ENCODE measurements at places on chromosomes 5 and 9. TPM values are rescaled to one million over a fixed set of nuclear protein-coding genes. Genes with fewer than 3 reads are reported as not detected.

GRCh38 chr5:150341989-150342388, 15.5 kb upstream of the TCOF1 start:
- H3K4me3 ChIP-seq = no peak overlapping the region
- H3K27ac ChIP-seq = no peak overlapping the region
- DNase-seq = no peak
- H3K4me1 ChIP-seq = peaks cover 15% of the 10 kb centered on the region
- H3K27me3 ChIP-seq = peaks cover 5% of the 10 kb centered on the region

GRCh38 chr5:174895360-174895759, 171.0 kb downstream of the MSX2 start:
- no peak overlapping the region for H3K27ac ChIP-seq
- H3K36me3 ChIP-seq = no peaks in the 10 kb centered on the region
- no peak overlapping the region for H3K4me3 ChIP-seq
- no peak for DNase-seq
- H3K27me3 ChIP-seq = no peaks in the 10 kb centered on the region

GRCh38 chr9:80376180-80376579, 804.4 kb downstream of the TLE4 start:
- H3K4me1 ChIP-seq = no peaks in the 10 kb centered on the region
- no peak for DNase-seq
- H3K27ac ChIP-seq = no peak overlapping the region
- no peaks in the 10 kb centered on the region for H3K36me3 ChIP-seq
- H3K4me3 ChIP-seq = no peak overlapping the region

DNA sequence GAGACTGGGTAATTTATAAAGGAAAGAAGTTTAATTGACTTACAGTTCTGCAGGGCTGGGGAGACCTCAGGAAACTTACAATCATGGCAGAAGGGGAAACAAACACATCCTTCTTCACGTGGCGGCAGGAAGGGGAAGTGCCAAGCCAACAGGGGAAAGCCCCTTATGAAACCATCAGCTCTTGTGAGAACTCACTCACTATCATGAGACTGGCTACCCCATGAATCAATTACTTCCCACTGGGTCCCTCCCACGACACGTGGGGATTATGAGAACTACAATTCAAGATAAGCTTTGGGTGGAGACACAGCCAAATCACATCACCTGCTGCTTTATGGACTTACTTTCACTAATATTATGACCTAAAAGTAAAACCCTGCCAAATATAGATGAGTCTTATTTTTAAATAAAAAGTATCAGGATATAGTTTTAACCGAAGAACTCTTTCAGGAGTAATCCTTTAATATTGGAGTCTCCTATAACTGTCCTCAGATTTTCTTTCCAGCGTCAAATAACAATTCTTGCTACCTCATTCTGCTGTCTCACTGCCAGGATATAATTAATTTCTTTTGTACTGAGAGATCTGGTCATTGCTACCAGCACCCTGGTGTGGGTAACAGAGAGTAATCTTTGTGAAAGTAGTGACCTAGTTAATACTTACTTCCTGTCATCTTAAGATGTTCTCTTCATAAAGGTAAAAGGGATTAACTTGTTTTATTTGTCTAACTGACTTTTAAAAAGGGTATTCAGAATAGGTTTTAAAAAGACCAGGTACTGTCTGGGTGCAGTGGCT, 68.6 kb downstream of the NLN start:
- H3K4me3 ChIP-seq = no peak overlapping the region
- peaks cover 4% of the 10 kb centered on the region for H3K4me1 ChIP-seq
- no peak overlapping the region for H3K27ac ChIP-seq
- DNase-seq = no peak

DNA sequence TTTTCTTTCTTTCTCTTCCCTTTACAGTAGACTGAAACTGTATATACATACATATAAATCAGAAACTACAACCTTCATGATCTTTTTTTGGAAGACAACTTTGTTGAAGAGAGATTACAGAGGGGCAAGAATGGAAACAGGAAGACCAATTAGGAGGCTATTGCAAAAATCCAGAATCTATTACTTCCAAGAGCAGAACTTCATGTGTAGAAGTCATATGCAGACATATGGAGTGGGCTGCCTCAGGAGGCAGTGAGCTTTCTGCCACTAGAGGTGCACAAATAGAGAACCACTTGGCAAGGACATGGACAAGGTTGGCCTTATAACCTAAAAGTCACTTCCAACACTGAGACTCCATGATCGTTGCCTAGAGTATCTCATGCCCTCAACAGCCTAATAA, 157.8 kb upstream of the NR4A3 start:
- H3K36me3 ChIP-seq = no peaks in the 10 kb centered on the region
- H3K4me3 ChIP-seq = no peak overlapping the region
- no peak overlapping the region for H3K27ac ChIP-seq
- DNase-seq = no peak
- H3K27me3 ChIP-seq = peaks cover 15% of the 10 kb centered on the region
- peaks cover 11% of the 10 kb centered on the region for H3K4me1 ChIP-seq

- H3K27ac ChIP-seq = peak overlapping the region; percentile 29
- no peak overlapping the region for H3K4me3 ChIP-seq
- H3K27me3 ChIP-seq = no peaks in the 10 kb centered on the region
Observed at GRCh38 chr5:168817591-168817990, 238.4 kb upstream of the PANK3 start.

GRCh38 chr9:90880669-90881068, 79.0 kb downstream of the SYK start:
- DNase-seq = no peak
- H3K4me3 ChIP-seq = no peak overlapping the region
- H3K4me1 ChIP-seq = no peaks in the 10 kb centered on the region
- no peaks in the 10 kb centered on the region for H3K36me3 ChIP-seq

DNA sequence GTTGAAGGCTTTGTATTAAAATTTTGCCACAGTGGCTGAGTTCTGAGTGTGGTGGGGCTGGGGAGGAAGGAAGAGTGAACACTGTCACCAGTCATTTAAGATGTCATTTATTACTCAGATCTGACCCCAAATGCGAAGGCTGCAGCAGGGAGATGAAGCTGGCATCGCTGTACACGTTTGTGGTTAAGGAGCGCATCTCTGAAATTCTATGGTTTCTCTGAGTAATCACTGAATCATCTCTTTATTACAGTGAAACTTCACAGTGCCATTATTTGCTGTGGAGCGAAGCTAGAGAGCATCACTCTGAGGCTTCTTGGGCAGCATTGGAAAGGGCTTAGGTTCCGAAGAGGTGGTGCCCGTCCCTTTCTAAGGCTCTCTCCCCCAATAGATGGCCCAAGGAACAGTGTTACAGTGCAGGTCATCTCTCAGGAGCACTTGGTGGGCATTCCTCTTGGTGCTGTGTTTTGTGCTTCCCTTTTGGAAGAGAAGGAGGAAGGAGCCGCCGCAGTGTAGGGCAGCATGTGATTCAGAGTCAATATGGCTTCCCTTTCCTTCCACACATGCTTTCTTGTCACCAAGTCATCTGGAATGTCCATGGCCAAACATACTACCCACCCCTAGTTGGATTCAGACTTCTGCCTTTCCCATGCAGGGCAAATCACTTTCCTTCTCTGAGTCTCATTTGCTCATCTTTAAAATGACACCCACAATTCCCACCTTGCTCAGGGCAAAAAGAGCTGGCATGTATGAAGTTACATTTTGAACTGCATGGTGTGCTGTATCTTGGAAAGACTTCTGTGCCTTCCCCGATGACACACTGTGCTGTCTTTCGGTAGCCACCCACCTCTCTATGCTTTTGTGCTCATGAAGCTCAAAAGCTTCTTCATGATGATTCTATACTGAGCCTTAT, 9.3 kb upstream of the TEX48 start:
- peak; percentile 82 for DNase-seq
- H3K36me3 ChIP-seq = peaks cover 42% of the 10 kb centered on the region
- peak overlapping the region; percentile 98 for H3K27ac ChIP-seq
- H3K4me1 ChIP-seq = peaks cover 93% of the 10 kb centered on the region

- H3K27ac ChIP-seq = no peak overlapping the region
- no peaks in the 10 kb centered on the region for H3K36me3 ChIP-seq
- no peak overlapping the region for H3K4me3 ChIP-seq
- H3K27me3 ChIP-seq = no peaks in the 10 kb centered on the region
Observed at GRCh38 chr5:15852217-15852616, 327.4 kb downstream of the MARCHF11 start.

GRCh38 chr9:83536332-83536731, 1.9 kb downstream of the FRMD3 start:
- H3K4me3 ChIP-seq = no peak overlapping the region
- DNase-seq = no peak
- peaks cover 50% of the 10 kb centered on the region for H3K27me3 ChIP-seq
- peaks cover 3% of the 10 kb centered on the region for H3K4me1 ChIP-seq
- H3K27ac ChIP-seq = no peak overlapping the region

DNA sequence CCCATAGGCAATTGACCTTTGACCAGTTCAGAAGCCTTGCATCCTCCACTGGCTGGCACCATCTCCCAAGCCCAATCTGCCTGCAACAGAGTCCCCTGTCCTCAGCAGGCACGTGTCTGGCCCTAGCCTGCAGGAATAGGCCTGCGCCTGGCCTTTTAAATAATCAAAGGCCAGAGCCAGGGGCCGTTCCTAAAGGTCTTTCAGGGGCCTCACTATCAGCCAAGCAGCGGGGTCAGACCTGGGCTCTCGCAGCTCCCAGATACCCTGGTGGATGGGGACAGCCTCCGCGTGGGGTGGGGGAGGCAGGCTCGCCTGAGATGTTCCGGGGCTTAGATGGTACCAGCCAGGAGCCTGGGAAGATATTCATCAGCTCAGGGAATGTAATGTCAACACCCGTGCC, 32.6 kb downstream of the SLC6A3 start:
- no peak overlapping the region for H3K27ac ChIP-seq
- no peak overlapping the region for H3K4me3 ChIP-seq
- DNase-seq = no peak
- H3K36me3 ChIP-seq = no peaks in the 10 kb centered on the region
- H3K27me3 ChIP-seq = no peaks in the 10 kb centered on the region
- no peaks in the 10 kb centered on the region for H3K4me1 ChIP-seq

- no peak overlapping the region for H3K4me3 ChIP-seq
- no peaks in the 10 kb centered on the region for H3K4me1 ChIP-seq
- H3K36me3 ChIP-seq = no peaks in the 10 kb centered on the region
- no peak overlapping the region for H3K27ac ChIP-seq
Observed at GRCh38 chr5:91443761-91444467, 60.8 kb upstream of the ARRDC3 start.

DNA sequence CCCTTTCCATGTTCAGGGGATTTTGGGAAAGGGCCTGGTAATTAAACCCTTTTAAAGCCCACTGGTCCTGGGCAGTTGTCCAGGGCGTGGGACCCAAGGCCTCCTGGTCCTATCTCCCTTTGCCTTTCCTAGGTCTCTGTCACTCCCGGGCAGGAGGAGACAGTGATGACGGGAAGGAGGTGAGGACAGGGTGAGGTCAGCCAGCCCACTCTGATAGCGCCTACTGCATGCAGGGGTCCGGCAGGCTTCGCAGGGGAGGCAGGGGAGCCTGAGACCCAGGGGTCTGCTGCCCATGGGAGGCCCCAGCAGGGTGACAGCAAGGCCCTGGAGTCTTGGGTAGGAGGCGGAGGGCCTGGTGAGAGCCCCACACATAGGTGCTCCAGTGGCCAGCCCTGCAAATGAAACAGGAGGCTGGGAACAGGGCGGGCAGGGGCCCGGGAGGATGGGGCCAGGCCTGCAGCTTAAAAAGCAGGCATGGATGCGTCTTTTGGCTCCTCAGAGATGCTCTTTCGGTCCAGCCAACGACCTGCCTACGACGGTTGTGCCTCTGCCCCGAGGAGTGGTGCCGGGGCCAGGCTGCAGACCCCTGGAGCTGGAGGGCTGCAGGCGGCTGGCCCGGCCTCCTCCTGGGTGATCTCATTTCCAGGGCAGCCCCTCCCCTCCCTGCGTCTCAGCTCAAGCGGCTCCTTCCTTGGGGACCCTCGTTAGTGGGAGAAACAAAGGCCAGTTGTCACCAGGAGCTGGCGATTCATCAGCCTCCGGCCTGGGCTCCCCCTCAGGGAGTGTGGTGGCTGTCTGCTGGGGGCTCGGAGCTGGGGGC, 6.7 kb upstream of the RXRA start:
- no peak overlapping the region for H3K27ac ChIP-seq
- no peaks in the 10 kb centered on the region for H3K36me3 ChIP-seq
- no peak for DNase-seq
- peaks cover 2% of the 10 kb centered on the region for H3K4me1 ChIP-seq
- peaks cover 14% of the 10 kb centered on the region for H3K27me3 ChIP-seq

DNA sequence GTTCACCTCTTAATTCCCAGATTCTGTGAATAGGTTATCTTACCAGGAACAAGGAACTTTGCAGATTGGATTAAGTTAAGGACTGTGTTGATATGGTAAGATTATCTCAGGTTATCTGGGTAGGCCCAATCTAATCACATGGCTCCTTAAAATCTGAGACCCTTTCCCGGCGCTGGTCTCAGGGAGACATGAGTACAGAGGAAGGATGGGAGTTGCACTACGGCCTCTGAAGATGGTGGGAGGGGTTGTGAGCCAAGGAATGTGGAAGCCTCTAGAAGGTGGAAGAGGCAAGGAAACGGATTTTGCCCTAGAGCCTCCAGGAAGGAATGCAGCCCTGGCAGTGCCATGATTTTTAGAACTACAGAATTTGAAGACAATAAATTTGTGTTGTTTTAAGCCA, 95.1 kb downstream of the AK8 start:
- no peaks in the 10 kb centered on the region for H3K36me3 ChIP-seq
- no peak for DNase-seq
- H3K27me3 ChIP-seq = peaks cover 30% of the 10 kb centered on the region
- H3K4me1 ChIP-seq = peaks cover 21% of the 10 kb centered on the region
- H3K4me3 ChIP-seq = no peak overlapping the region

- H3K27me3 ChIP-seq = no peaks in the 10 kb centered on the region
- H3K27ac ChIP-seq = no peak overlapping the region
- no peak for DNase-seq
- H3K36me3 ChIP-seq = peaks cover 50% of the 10 kb centered on the region
- H3K4me3 ChIP-seq = no peak overlapping the region
Observed at GRCh38 chr5:427415-428087, 15.4 kb upstream of the EXOC3 start.

DNA sequence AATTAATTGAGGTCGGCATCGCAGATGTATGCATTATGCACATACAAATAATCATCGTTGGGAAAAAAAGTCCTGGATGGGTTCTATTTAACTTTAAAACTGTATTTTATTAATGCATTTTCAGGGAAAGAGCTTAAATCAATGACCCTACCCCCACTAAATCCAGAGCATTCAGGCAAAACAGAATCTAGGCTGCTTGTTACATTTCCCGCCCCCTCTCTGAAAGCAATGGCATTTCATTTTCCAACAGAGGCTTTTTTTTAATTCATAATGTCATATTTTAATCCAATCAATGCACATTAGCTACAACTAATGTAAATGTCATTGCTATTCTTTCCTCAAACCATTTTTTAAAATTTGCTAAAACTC, 117.4 kb upstream of the GRIA1 start:
- DNase-seq = no peak
- H3K4me1 ChIP-seq = no peaks in the 10 kb centered on the region
- no peak overlapping the region for H3K27ac ChIP-seq

- no peak overlapping the region for H3K27ac ChIP-seq
- H3K4me1 ChIP-seq = peaks cover 6% of the 10 kb centered on the region
- H3K27me3 ChIP-seq = no peaks in the 10 kb centered on the region
- no peak for DNase-seq
- no peak overlapping the region for H3K4me3 ChIP-seq
- no peaks in the 10 kb centered on the region for H3K36me3 ChIP-seq
Observed at GRCh38 chr5:81246697-81247096, 13.6 kb downstream of the CKMT2 start.

GRCh38 chr5:39211773-39212172, 7.6 kb downstream of the FYB1 start:
- no peaks in the 10 kb centered on the region for H3K36me3 ChIP-seq
- peak overlapping the region; percentile 67 for H3K4me3 ChIP-seq
- peak overlapping the region; percentile 96 for H3K27ac ChIP-seq
- DNase-seq = no peak

The PRDM12 gene
- 0.28 TPM for total RNA-seq

The RAD23B gene
- 145 TPM for total RNA-seq

The PCDHA3 gene
- total RNA-seq = not detected

The LCP2 gene
- 254 TPM for total RNA-seq

Data from activated T-helper 2 cell treated with anti-CD3 and anti-CD28 coated beads, Interferon-gamma antibody, Interleukin-2, Interleukin-4, amounts not matched to agents 10 μg/mL and 5 μg/mL and 100 μg/mL, durations not matched to agents 14 hours and 24 hours and 36 hours (primary cell).